MG63 (cell line): ENCODE measurements at places on chromosomes 11 and 22. TPM values are rescaled to one million over a fixed set of nuclear protein-coding genes. Genes with fewer than 3 reads are reported as not detected.

DNA sequence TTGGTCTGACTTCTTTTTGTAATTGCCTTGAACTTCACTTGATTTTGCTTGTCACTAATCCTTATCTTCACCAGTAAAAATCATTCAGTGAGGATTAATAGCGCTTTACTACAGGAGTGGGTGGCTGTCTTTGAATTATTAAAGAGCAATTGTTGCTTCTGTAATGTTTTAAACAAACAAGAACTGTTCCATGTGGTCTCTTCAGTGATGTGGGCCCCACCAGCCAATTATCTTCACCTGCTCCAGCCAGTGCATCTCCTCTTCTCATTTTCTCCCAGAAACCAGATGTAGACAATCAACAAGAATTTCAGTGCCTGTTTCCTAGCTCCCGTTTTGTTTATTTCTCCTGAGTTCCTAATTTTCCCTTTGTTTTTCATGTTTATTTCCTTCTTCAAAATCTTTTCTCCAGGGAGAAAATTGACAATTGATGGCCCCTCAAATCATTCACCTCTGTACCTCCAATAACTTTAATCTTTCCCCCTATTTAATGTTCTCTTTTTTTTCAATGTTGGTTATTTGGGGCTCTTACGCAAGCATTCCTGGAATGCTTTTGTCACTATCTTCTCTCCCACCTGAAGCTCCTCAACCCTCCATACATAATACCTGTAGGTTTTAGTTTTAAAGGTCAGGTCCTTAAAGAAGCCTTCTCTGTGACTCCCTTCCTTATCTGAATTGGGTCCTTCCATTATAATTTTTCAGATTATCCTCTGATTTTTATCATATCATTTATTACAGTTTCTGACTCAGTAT, 115.1 kb downstream of the ARFGAP2 start:
- no peak for DNase-seq

DNA sequence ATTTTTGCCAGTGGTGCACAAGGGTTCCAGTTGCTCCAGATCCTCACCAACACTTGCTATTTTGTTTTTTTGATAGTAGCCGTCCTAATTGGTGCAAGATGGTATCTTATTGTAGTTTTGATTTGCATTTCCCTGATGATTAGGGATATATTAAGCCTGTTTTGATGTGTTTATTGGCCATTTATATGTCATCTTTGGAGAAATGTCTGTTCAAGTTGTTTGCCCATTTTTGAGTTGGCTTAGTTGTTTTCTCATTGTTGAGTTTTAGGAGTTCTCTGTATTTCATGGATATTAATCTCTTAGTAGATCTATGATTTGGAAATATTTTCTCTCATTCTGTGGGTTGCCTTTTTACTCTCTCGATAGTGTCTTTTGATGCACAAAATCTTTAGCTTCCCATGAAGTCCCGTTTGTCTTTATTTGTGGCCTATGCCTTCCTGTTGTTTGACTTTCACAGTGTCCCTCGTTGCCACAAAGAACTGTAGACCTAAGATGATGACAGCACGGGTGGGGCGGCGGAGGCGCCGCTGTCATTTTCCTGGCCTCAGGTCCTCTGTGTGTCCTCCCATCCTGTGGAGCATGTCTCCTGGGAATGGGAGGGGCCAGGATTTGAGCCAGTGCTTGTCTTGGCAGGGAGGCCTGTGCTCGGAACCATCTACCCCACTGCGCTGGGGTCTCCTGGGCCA, 33.5 kb downstream of the LRP5 start:
- DNase-seq = no peak

Gene PLAAT2
- not detected in 2 replicates for total RNA-seq

- DNase-seq = peak; percentile 65
These were observed 47.2 kb upstream of the SYT7 start for GRCh38 chr11:61627850-61628661.

Gene APLNR
- not detected in 2 replicates for total RNA-seq

- DNase-seq = no peak
These were observed 51.3 kb downstream of the RPL27A start for GRCh38 chr11:8733852-8734251.

GRCh38 chr22:48340727-48341709, 1486.7 kb downstream of the BRD1 start:
- no peak for DNase-seq

DNA sequence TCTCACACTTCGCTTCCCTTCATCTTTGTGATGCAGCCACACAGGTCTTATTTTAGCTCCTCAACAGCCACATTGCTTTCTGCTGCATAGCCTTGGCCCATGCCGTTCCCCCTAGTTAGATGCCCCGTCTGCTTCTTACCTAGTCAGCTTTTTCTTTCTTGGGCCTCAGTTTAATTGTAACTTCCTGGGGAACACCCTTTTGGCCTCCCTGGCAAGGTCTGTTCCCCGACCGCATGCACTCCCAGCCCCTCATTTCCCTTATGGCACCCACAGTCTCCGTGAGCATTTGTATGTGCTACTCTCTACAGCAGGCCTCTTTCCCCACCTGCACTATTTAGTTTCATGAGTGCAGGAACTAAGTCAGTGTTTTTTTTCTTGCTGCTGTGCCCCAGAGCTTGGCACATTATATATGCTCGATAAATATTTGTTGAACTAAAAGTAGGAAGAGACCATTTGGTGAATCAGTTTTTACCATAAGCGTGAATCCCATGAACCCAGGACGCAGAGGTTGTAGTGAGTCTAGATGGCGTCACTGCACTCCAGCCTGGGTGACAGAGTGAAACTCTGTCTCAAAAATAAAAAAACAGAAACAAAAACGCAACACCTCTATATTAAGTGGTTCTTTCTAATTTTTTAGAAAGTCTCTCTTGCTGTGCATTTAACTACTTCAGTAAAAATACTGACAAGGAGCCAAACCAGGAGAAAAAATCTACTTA, 38.5 kb downstream of the TNRC6B start:
- DNase-seq = no peak

GRCh38 chr22:34847072-34847471, 218.9 kb upstream of the ISX start:
- no peak for DNase-seq

GRCh38 chr22:47213571-47214230, 451.3 kb downstream of the TBC1D22A start:
- no peak for DNase-seq

GRCh38 chr11:34583818-34584217, 37.1 kb upstream of the EHF start:
- no peak for DNase-seq

Gene SYTL2
- total RNA-seq = 17.3 and 37.4 TPM in 2 replicates

Gene ASPHD2
- 1.8 and 3.4 TPM in 2 replicates for total RNA-seq

GRCh38 chr22:46869329-46869728, 106.9 kb downstream of the TBC1D22A start:
- no peak for DNase-seq

DNA sequence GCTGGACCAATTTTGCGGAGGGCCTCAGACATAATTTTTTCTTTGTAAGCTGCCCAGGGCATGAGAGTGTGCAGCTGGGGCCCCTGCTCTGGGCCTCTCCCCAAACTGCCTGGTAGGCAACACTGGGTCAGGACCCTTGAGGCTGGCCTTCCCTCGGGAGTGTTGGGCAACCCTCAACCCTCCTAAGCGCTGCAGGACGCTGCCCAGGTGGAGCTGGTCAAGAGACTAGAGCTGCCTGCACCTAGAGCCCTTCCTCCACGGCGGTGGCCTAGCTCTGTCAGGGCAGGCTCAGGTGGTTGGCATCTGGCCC, 505 bp upstream of the TMEM132A start:
- DNase-seq = no peak

Gene CATSPERZ
- total RNA-seq = not detected in 2 replicates

Gene ARRB1
- 8.0 and 17.2 TPM in 2 replicates for total RNA-seq

DNA sequence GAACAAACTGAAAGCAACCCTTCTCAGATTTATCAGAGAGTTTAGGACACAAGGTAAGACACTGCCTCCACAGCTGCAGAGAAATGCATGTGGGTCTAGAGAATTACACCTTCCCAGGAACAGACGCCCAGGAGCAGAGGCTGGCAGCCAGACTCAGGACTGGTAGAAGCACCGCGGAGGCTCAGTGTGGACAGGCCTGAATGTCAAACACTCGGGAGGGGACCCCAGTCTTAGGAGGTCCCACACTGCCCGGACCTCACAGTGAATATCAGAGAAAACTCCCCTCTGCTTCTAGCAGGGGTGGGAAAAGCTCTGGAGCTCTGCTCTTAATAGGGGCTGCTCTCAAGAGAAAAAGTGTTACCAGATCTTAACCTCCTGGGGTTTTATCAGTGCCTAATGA, 952.7 kb downstream of the BRD1 start:
- DNase-seq = no peak

DNA sequence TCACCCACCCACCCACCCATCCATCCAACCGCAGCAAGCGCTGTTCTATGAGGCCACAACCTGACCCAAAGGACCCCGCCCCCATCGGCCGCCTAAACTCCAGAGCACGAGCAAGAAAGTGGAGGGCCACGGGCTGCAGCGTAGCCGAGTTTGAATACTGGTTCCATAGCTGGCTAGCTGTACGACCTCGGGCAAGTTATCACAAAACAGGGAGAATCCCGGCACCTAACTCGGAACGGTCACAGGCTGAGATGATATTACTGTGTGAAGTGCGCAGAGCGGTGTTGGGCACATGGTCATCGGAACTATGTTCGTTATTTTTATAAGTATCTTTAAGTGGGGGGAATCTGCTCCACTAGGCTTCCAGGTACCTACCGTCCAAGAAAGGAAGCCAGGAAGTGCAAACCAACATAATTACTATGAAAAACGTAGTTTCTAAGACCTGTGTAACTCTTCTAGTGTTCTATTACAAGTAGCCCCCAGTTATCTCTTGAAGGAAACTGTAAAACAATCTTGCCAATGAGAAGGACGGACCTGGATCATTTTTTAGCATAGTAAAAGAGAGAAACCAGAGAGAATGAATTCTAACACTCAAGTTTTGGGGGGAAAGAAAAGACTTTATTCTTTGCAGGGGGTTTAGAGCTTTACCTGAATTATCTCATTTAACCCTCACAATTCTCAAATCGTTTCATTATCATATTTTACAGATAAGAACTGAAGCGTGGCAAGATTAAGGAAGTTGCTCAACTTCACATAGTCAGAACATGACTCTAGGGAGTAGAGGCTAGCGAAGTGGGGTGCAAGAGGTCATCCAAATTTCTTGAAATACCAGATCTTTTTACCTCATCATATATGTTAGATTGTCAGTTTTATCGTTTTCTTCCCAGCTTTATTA, 663 bp upstream of the BUD13 start:
- no peak for DNase-seq
